Uterus (tissue), 4 donors: ENCODE measurements at places on chromosomes 12 and 14. TPM values are rescaled to one million over a fixed set of nuclear protein-coding genes. Genes with fewer than 3 reads are reported as not detected.
A peak's percentile ranks its signal among the peaks of the same experiment; 100 is the strongest.

Gene CLEC7A
- 4.8 TPM for total RNA-seq

DNA sequence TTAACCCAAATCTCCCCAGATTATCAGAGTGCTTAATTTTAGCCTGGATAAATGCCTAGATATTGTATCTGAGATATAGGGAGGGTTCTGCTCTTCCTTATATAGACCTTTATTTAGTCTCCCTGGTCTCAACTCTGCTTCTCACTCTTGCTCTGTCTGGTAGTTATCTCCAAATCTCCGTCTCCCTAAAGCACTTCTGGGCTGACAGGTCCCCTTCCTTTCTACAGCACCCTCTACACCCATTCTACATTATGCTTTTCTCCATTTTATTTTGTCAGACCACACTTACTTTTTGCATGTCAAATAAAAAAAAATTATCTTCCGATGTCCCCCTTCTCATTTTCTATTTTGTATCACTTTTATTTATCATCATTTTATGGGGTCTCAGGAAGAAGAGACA lies 2.0 kb upstream of the ERC1 start:
- no peak for DNase-seq

Gene DUSP6
- total RNA-seq = 72.6 TPM

Gene PMCH
- not detected for total RNA-seq

DNA sequence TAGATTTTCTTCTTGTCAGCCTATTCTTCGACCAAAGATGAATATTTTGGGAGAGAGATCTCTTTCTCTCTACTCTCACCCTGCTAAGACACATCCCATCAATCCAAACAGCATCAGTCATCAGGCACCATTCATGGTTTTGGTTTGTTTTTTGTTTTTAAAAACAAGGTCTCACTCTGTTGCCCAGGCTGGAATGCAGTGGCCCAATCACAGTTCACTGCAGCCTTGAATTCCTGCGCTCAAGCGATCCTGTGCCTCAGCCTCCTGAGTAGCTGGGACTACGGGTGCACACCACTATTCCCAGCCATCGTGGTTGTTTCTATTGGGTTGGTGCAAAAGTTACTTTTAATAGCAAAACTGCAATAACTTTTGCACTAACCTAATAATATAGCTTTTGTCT lies 14.4 kb upstream of the ITPR2 start:
- DNase-seq = no peak

DNA sequence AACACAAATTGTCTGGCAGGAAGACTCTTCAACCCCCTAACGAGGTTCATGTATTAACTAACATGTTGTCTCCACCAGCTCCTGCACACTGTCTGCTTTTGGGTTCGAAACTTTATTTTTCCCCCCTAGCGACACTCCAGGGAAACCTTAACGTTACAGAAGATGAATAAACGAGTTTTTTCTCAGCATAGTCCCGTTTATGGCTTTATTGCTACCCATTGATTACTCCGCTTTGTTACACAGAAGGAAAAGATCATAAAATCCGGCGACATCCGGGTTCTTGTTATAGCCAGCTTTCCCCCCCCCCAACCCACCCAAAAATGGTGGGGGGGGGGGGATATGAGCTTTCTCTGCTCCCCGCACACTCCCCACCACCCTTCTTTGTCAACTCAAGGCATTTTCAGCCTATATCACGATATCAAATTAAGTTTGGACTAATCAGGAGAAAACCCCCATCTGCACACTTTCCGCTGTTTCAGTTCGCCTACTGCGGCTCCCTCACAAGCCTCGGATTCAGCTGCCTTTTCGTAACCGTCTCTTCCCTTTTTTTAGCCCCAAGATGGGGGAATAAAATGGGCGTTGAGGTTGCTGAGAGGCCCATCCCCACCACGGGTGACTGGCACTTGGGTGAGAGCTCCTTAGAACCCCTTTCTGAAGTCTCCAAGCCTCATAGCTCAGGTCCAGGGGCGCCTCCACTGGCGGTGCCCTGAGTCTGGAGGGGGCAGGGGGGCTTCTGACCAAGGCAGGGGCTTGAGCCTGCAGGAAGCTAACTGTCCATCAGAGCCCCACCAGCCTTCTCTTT lies 1.4 kb upstream of the HOXC6 start:
- DNase-seq = no peak

GRCh38 chr14:33359288-33359881 lies 420.7 kb downstream of the NPAS3 start:
- no peak for DNase-seq

Gene DYNC1H1
- 438 TPM for total RNA-seq

DNA sequence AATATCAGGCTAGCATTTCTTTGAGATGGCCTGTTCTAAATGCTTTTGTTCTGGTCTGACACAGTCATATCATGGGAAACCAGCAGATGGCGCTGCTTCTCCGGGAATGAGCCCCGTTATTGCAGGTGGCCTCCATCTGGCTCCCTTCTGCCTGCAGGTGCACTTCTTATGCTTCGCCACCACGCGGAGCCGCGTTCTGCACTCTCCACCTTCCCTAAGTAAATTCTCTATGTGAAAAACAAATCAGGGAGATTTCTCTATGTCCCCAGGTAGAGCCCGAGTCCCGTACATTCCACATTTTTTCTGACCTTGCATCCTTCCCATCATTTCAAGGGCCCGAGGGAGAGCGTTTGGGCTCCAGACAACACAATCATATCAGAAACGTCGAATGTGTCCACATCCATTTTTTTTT lies 26.2 kb downstream of the GLRX5 start:
- peak; percentile 85 for DNase-seq

DNA sequence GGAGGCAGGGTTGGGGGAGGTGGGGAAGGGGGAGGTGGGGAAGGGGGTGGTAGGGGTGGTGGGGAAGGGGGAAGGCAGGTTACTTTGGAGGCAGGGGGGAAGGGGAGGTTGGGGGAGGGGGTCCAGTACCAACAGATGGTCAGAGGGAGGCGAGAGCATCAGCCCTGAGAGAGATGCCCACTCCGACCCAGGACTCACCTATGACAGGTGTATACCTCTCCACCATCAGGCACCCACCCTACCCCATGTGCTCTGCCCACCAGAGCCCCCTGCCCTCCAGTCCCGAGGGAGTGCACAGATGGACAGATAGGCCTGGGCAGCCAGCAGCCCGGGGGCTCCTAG lies 18.6 kb downstream of the JAG2 start:
- no peak for DNase-seq

DNA sequence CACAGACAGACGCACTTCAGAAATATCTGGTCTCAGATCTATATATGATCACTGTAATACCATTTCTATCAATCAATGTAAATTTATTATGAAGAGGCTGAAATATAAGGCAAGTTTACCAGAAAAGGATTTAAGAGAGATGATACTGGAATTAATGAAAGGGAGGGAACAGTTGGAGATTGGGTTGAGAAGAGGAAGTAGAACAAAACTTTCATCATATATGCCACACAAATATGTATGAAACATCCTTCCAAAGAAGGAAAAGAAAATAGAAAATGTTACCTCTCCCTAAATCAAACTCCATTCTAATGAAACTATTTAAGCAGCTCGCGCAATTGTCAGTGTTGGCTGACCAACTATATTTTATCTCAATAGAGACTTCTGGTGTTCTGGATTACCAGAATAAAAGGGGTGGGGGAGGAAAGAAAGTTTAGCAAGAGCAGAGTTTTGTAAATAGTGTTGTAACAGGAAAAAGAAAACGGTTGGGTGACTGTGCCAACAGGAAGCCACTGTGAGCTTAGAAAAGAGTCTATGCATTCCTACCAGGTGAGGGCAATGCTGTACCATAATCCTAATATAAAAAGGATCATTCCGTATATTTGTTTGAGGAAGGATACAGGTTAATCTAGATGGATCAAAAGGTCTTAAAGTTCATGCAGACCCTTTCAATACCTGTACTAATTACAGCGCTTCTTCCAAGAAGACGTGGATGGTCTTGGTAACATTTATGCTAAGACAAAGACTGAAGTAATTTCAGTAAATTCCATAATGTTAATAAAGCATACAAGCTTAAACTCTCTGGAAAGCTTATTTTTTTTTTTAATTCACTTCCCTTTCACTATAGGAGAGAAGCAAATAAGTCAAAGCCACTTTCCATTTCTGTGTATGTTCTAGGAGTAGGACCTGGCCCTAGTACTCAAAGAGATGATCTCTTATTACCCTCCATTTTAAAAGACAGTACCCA lies 14.5 kb upstream of the LLPH start:
- DNase-seq = peak; percentile 26

DNA sequence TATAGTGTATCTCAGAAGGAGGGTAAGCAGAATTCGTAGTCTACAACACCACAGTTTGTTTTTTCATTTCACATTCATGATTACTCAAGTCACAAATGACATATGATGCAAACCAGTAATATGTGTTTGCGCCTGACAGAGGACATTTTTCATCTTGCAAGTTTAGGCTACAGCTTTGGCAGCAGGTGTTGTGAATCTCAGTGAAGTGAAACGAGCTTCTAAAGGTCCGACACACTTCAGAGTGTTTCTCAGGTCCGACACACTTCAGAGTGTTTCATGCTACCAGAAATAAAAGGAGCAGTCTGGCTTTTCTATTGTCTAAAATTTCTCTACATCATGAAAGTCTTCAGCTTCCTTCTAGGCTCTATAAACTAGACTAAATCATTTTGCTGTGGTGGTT lies 22.7 kb downstream of the CLEC14A start:
- DNase-seq = no peak

DNA sequence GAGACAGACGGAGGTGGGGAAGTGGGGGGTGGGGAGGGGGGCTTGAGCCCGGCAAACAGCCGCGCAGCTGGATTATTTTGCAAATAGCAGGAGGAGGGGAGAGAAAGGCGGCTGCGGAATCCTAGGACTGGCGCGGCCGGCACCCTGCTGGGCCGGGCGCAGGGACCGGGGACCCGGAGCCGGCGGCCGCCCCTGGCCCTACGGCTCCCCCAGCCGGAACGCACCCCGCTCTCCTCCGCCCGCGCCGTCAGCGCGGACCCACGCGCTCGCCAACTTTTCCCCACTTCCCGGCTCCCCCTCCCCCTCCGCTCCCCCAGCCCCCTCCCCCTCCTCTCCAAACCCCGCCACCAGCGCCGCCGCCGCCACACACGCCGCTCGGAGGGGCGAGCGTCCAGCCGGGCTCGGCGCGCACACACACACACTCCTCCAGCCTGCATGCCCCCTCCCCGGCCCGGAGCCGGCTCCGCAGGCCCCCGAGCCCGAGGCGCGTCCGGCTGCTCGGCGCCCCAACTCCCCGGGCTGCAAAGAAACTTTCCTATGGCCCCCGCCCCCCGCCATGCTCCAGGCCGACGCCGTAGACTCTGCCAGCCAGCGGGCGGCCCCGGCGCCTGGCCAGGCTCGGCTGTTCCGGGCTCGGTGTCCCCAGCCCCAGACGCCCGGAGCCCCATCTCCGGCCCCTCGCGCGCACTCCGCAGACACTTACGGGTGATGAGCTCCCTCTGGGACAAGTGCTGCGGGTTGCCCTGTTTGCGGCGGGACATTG lies 1.4 kb downstream of the BCL11B start:
- DNase-seq = no peak

GRCh38 chr14:73142216-73142615 lies 5.9 kb downstream of the PSEN1 start:
- no peak for DNase-seq

DNA sequence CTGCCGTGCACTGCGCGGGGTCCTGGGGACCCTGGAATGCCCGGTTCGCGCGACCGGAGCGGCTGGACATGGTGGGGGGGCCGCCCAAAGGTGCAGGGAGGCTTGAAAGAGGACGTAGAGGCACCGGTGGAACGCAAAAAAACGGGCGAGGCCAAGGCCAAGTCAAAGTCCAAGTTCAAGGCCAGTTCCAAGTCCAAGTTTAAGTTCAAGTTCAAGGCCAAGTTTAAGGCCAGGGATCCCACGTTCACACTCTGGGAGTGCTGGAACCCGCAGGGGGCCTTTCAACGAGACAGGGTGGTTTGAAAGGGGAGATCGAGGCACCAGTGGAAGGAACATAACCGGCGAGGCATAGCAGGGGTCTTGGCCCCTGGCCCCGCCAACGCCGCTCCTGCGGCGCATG lies 317.6 kb downstream of the ALG10 start:
- DNase-seq = no peak

DNA sequence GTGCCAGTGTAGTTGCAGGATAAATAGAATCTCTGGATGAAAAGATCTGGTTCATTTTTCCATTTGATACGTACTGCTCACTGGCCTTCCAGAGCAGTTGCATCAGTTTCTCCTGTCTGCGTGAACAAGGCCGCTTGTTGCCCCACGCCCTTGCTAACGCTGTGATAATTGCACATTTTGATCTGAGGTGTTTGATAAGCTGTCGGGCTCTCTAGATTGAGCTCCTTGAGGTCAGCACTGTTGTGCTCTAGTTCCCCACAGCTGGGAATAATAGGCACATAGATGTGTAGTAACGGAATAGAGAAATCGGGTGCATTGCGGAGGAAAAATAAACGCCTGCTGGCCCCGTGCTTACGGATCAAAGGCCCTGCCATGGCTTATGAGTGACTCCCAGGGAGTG lies 42.8 kb upstream of the TRAF3 start:
- DNase-seq = no peak
